ENCODE measurements at places on chromosomes 3 and 15. TPM values are rescaled to one million over a fixed set of nuclear protein-coding genes. Genes with fewer than 3 reads are reported as not detected.

DNA sequence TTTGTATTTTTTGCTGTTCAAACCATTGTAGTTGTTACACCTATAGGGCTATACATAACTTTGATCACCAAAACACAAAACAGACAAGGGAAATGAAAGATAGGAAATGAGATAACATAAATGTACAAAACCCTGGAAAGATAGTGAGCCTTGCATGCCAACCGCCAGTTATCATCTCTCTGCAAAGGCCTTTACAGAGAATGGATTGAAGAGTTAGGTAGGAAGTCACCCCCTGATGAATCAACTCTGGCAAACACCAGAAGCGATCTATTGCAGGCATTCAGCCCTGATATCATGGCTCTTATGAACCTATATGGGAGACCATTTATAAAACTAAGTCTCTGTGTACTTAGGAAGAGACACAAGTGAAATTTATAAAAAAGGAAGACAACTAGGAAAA is 588.0 kb downstream of the TUSC7 start:
- DNase-seq = no peak

- no peak for DNase-seq
Measured at GRCh38 chr15:57651445-57651844, 55.1 kb upstream of the POLR2M start.

GRCh38 chr15:87887177-87887576 is 369.4 kb downstream of the NTRK3 start:
- DNase-seq = no peak

DNA sequence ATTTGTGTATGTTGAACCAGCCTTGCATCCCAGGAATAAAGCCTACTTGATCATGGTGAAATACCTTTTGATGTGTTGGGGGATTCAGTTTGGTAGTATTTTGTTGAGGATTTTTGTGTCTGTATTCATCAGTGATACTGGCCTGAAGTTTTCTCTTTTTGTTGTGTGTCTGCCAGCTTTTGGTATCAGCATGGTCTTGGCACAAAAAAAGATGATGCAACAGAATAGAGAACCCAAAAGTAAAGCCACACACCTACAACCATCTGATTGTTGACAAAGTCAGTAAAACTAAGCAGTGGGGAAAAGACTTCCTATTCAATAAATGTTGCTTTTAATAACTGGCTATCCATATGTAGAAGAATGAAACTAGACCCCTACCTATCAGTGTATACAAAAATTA is 77.6 kb downstream of the TCF12 start:
- DNase-seq = no peak

DNA sequence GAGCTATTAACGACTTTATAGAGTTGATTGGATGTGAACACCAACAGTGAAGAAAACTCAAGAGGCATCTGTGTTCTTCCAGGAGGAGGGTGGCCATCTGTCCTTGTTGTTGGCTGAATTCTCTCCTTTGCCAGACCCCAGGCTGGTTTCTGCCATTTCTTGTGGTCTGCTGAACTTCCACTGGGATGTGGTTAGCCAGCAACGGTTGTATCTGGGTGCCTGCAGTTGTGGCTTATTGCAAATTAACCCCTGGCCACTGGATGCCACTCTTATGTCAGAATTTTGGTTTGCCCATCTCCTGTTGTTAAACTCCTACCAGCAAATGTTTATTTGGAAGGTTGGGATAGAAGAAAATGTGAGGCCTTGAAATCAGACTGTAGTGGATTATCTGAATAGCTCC is 163.6 kb upstream of the TBC1D5 start:
- no peak for DNase-seq

- no peak for DNase-seq
Measured at GRCh38 chr15:38745126-38745525, 180.5 kb upstream of the RASGRP1 start.

DNA sequence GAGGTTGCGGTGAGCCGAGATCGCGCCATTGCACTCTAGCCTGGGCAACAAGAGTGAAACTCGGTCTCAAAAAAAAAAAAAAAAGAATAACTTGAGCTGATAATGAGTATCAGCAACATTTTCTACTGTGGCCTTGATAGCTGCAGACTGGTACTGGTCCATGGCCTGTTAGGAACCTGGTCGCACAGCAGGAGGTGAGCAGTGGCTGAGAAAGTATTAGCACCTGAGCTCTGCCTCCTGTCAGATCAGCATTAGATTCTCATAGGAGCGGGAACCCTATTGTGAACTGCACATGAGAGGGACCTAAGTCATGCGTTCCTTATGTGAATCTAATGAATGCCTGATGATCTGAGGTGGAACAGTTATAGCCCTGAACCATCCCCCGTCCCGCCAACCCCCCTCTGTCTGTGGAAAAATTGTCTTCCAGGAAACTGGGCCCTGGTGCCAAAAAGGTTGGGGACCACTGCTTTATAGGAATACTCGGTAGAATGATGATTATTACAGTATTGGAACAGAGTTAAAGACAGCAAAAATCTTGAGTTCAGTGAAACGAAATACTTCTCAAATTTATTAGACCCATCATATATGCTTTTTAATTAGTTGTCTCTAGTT is 126.0 kb downstream of the ZNF609 start:
- DNase-seq = no peak

- no peak for DNase-seq
Measured at GRCh38 chr3:169310184-169310939, 353.1 kb downstream of the MECOM start.

GRCh38 chr15:65659502-65660052 is 37.8 kb downstream of the SLC24A1 start:
- no peak for DNase-seq

DNA sequence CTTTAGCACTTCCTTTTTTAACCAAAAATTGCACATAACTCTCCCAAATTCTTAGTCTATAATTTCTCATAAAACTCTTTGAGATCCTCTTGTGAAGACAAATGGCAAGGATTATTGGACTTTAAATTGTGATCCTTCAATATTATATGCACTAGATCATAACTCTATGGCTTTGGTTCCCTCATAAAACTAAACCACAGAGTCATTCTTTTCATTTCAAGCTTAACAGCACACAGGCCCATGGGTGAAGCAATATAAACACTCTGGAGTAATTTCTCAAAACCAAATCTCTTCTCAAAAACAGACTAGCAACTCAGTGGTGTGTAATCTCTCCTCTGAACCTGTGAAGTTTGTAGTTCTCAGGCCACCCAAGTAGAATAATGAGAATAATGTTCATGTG is 171.0 kb upstream of the NECTIN3 start:
- DNase-seq = no peak

GRCh38 chr3:8488411-8488810 is 13.2 kb upstream of the LMCD1 start:
- no peak for DNase-seq

- no peak for DNase-seq
Measured at GRCh38 chr3:154615471-154615870, 185.5 kb upstream of the GPR149 start.

- DNase-seq = no peak
Measured at GRCh38 chr3:149493315-149494021, 19.0 kb downstream of the TM4SF4 start.

DNA sequence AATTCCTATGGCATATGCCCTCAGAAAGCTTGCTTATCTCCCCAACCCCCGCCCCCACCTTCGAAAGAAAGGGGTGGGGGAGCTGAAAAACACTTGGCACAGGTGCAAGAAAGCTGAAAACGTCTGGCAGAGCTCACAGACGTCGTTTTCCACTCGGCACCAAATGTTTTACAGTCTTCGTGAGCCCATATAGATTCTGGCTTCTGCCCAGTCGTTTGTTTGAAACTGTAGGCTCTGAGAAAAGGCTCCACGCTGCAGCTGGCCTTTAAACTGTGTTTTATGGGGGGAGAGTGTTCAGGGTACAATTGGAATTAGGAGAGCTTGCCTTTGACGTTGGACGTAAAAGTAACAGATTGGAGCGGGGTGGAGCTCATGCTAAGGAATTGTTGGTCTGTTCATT is 130.3 kb downstream of the MDFIC2 start:
- DNase-seq = no peak

DNA sequence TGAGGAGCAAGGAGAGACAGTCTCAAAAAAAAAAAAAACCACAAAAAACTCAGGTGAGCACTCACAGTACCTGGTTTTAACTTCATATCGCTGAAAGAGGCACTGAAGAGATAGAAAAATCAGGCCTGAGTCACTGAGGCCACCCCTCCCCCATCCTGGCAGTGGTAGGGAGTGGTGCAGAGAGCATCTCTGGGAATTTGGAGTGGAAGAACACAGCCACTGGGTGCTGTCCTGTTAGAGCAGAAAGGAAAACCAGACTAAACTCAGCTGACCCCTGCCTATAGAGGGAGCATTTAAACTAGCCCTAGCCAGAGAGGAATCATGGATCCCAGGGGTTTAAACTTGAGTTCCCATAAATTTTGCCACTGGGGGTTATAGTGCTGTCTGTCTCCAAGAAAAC is 22.2 kb upstream of the DNAJC13 start:
- peak; percentile 43 for DNase-seq

- DNase-seq = no peak
Measured at GRCh38 chr3:191175102-191175501, 23.9 kb upstream of the OSTN start.

DNA sequence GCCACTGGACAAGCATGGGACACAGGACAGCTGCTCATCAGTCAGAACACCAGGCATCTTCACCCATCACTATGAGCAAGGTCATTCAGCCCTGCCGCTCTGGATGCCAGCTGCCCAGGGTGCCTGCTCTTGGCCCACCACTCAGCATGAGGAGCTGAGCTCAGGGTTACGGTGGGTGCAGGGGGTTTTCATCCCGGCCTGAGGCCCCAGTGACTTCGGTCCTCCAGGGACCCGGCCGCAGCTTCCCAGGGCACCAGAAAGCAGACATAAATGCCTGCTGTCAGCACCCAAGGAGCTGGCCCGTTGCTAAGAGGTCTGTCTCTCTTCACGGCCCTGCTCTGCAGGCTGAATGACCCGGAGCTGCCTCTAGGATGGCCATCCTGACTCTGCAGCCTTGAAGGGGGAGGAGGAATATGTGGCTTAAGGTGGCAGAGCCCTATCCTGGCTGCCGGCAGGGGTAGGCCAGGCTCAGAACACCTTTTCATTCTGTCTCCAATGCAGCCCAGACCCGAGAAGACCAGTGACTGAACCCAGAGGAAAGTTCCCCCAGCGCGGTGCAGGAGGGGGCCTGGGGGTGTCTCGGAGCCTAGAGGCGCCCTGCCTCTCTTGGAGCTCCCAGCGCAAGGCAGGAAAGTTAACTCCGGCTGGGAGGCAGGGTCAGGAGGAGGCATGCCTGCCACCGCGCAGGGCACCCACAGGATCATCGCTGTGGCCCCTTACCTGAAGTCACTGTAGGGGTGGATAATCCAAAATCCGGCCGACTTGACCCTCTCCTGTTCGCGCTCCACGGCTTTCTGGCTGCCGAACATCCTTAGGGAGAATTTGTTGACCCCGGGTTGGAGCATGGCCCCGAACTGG is 1.8 kb downstream of the HCN4 start:
- DNase-seq = peak; percentile 87

DNA sequence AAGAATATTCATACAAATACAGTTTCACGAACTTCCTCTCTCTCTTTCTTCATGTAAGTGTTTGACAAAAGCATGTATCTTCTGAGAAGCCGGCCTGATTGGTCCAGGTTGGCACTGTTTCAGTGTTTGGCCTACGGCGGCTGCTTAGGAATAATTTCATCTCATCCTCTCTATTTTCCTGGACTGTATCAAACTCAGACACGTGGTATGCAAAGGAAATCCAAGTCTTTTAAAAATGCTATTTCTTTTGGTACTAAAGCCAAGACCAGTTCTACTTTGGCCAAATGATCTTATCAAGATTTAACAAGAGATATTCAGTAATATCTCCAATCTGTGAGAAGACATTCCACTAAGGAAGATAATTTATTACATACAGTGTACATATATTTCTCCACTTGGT is 152.8 kb downstream of the TIGIT start:
- DNase-seq = no peak

DNA sequence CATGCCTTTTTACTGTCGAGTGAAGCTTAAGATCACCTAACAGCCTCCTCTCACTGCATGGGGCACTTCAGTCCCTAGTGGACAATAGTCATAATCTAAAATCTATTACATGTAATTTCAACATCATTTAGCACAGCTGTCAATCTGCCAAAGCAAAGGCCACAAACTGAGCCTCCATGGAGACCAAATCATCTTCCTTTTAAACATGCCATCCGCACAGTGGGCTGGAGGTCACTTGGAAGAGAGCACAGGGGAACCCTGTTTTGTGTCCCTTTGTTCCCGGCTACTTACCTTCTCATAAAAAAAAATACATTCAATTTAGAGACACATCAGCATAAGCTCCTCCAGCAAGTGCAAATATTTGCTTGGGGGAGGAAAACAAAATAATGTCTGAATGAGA is 167.3 kb downstream of the SQOR start:
- no peak for DNase-seq

GRCh38 chr15:48475600-48476395 is 144.6 kb downstream of the DUT start:
- no peak for DNase-seq

GRCh38 chr3:10495003-10495402 is 10.4 kb downstream of the ATP2B2 start:
- DNase-seq = peak; percentile 68

DNA sequence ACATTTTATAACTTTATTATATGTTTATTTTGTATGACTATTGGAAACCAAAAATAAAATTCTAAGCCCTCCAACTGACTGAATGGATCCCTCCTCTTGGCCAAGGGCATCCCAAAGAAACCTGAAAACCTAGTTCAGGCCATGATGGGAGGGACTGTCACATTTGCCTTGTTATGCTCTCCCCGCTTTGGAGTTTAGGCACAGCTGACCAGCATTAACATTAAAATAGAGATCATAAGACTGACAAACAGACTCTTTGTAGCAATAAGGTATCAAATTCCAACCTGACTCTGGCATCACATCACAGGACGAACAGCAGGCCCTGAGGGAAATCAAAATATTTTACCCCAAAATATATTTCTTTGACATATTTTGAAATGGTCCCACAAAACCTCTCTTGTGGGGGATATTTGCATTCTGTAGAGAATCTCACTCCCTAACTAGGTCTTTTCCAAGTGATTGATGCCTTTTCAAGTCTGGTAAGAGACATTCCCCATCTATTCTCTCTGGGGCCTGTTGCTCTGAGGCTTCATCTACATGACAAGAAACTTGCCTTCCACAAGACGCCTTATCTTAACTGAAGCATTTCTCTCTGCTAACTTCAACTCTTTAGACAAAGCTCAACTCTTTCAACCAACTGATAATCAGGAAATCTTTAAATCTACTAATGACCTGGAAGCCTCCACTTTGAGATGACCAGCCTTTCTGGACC is 81.8 kb upstream of the PRR23E start:
- no peak for DNase-seq

FBN1 gene
- 3.9 TPM for total RNA-seq

NPAP1 gene
- total RNA-seq = not detected

GRK7 gene
- 0.04 TPM for total RNA-seq

TM2D3 gene
- 27.4 TPM for total RNA-seq

TUSC7 gene
- not detected for total RNA-seq

ZSCAN29 gene
- total RNA-seq = 38.0 TPM

GNAT1 gene
- not detected for total RNA-seq

MOBP gene
- 1.0 TPM for total RNA-seq

SEMA6D gene
- 5.5 TPM for total RNA-seq

PIGZ gene
- total RNA-seq = 1.2 TPM

C2CD4B gene
- 0.31 TPM for total RNA-seq
